ENCODE measurements at places on chromosomes 7 and 10.

DNA sequence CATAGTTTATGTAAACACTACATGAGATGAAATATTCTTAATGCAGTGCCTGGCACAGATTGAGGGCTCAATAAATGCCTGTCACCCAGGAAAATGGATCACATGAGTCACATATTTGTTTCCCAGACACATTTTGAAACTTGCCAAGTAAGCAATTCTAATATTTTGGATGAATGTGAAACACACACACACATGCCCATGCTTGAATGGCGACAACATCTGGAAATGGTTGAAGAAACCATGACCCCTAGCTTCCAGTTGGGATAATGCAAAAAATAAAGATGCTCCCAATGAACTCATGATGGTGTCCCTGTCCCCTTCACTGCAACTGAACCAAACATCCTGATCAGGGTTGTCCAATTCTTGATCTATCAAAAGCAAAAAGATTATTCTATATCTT lies 797.3 kb downstream of the XPNPEP1 start:
- no peak for DNase-seq

GRCh38 chr10:49161411-49161997 lies 26.7 kb downstream of the TMEM273 start:
- no peak for DNase-seq

DNA sequence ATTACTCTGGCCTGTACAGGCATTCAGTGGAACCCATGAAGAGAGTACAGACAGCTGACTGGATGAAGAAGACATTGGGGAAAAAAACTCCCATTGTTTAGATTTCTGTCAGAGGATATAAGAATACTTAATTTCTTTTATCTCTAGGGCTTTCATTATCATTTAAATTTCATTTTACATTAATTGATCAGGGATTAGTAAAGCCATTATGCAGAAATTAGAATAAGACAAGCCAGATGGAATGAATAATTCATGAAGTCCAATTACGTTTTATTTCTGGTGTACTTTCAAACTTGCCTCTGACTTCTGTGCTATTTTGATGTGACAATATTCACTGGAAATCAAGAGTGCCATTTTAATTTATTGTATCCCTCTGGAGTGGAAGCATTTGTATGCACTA lies 247.0 kb downstream of the SLC25A13 start:
- no peak for DNase-seq

DNA sequence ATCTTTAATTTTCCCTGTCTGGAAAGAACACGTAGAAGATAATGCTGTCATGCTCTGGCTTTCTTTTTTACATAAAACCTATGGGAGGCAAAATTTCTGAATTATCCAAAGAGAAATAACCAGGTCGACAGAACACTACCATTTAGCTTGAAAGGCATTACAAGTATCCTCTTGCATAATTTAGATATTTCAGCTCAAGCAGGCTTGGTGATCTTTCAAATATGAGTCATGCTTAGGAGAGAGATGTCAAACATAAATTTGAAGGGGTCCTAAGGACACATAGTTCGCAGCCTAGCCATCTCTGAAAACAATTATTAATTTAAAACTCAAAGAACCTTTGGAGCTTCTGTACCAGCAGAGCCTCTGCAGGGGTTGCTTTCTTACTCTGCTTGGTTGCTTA lies 100.9 kb downstream of the FAS start:
- no peak for DNase-seq

DNA sequence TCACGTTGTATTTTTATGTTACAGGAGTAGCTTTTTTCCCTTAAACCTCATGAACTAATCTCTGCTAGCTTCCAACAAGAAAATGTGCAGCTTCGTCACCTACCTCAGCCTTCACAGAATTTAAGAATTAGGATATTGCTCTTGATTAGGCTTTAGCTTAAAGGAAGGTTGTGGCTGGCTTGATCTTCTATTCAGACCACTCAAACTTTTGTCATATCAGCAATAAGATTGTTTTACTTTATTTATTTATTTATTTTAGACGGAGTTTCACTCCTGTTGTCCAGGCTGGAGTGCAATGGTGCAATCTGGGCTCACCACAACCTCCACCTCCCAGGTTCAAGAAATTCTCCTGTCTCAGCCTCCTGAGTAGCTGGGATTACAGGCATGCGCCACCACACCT lies 125.6 kb upstream of the GPR22 start:
- no peak for DNase-seq

DNA sequence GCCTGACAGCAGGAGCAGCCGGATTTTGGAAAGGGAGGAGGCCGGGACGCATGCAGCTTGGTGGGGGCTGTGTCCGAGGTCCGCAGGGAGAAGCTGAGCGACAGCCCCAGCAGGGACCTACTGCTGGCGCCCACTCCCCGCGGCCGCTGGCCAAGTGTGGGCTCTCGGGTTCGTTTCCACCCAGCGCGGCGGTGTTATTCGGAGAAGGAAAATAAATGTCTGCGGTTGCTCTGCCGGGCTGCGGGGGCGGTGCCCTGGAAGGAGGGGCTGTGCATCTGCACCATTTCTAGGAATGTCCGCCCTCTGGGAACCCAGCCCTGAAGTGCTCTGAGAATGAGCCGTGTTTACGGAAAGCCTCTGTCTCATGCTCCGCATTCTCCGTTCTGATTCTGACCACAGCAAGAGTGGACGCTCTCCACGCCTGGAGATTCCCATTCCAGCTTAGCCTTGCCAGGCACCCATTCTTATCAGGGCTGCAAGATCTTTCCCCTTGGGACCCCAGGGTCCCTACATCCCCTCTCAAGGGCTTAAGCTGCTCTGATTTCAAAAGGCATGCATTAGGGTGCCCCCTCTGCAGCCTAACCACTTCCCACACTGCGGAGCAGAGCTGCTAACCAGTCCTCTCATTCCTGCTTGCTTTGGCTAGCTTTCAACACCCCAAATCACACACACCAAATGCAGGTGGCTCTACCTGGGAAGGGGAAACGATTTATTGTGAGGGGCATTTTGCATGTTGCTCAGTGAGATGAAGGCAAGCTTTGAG lies 256.6 kb upstream of the GLI3 start:
- peak; percentile 46 for DNase-seq

DNA sequence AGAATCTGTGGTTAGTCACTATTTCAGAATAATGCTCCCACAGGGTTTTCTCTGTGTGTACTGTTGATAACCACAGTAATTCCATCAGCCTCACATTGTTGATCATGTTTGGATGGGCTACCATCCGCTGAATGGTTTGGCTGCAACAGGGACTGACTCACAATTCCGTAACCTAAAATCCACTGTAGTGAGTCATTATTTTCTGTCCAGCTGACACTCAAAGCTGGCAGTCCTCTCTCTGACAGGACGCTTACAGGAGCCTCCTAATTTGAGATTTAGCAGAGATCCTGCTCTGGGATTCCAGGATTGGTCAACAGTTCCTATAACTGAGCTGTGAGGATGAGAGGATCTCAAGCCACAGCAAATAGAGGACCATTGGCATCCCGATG lies 32.7 kb downstream of the VWA2 start:
- DNase-seq, result no peak

GRCh38 chr10:24554036-24554435 lies 169.7 kb downstream of the ARHGAP21 start:
- DNase-seq, result no peak

DNA sequence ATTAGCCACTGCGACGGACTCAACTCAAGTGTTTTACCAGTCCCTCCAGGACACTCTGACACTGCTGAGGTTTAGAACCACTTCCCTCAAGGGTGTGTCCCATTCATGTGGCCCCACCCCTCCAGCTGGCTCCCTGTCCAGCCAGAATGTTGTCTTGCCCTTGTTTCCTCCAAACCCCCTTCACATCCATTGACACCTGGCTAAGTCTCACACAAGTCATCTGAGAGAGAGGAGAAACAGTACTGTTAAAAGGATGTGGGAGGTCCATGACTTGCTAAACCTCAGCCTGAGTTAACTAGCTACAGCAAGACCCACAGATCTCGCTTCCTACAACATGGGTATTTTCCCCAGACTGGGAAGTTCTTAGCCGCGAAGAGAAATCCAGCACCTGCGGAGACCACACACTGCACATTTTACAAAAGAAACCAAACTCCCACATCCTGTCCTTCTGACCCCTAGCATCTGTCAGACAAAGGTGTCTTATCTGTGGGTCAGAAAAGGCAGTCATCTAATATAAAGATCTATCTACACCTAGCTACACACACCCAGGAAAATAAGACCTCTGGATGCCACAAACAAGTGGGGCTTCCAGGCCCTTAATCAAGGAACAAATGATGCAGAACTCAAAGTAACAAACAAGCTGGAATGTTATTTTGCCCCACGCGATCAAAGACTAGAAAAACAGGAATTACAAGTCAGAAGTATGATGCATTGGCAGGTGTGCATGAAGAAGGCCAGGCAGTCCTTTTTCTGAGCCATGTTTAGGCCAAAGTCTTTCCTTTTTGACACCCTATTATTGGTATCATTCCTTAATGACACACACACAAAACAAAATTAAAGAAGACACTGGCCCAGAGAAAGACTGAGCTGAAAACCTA lies 13.9 kb downstream of the OSBPL3 start:
- DNase-seq, result no peak

GRCh38 chr7:143493751-143494150 lies 16.1 kb downstream of the TAS2R41 start:
- DNase-seq, result no peak

DNA sequence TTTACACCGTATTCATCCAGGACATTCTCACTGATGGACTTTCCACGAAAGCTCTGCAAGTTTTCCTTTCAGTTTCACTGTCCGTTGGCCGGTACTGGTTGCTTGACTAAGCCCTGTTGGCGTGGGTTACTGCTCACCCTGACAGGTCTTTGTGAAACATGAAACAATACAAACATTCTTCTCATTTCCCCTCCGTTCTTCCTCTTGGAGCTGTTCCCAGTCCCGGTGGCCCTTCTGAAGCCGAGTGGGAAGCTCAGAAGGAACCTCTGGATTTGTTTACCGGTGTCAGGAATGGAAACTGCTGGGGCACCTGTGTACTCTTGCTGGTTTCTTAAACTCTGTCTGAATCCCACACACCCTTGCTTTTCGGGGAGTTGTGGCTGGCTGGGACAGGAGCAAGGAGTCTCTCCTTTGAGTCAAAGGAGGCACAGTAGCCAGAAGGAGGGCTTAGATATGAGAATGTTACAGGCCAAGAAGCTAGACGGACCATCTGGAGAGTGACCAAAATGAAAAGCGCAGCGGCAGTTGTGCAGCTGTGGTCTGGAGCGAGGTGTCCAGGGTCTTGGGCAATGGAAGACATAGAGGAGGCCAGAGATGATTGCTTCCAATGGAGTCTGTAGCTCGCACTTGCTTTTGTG lies 45.7 kb downstream of the LYZL2 start:
- DNase-seq, result peak; percentile 63

DNA sequence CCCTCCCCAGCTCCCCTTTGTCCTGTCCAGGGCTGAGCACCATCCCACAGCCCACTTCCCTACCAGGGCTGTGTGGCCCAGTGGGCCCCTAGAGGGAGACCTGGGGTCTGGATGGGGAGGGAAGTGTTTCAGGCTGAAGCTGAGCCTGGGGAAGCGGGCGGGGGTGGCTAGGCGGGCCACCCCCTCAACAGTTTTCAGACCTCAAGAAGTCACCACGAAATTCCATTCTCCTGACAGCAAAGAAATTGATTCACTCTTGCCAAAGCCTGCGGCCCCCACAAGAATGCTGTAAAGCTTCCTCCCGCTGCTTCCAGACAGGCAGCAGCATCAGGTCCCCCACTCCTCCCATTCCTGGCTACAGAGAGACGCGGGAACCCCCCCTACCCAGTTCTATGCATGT lies 2.5 kb upstream of the LFNG start:
- no peak for DNase-seq
